ENCODE measurements at places on chromosomes 5 and 9.

GRCh38 chr9:113737517-113738271, 138.4 kb upstream of the ZNF618 start:
- DNase-seq = peak; percentile 82

DNA sequence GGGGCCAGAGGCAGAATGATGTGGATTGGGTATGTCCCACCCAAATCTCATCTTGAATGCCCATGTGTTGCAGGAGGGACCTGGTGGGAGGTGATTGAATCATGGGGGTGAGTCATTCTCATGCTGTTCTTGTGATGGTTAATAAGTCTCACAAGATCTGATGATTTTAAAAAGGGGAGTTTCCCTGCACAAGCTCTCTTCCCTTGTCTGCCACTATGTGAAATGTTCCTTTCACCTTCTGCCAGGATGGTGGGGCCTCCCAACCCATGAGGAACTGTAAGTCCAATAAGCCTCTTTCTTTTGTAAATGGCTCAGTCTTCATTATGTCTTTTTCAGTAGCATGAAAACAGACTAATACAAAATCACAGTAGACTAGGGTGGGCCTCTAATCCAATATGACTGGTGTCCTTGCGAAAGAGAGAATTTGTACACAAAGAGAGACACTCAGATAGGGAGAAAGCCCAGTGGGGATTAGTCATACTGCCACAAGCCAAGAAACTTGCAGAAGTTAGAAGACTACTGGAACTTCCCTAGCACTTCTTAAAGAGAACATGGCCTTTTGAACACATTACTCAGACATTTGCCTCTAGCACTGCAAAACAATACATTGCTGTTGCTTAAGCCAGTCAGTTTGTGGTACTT, 68.4 kb downstream of the ANXA1 start:
- DNase-seq = peak; percentile 0

GRCh38 chr9:137878146-137878941, 762 bp downstream of the CACNA1B start:
- DNase-seq = peak; percentile 72

GRCh38 chr5:168608821-168609220, 29.7 kb upstream of the PANK3 start:
- no peak for DNase-seq

DNA sequence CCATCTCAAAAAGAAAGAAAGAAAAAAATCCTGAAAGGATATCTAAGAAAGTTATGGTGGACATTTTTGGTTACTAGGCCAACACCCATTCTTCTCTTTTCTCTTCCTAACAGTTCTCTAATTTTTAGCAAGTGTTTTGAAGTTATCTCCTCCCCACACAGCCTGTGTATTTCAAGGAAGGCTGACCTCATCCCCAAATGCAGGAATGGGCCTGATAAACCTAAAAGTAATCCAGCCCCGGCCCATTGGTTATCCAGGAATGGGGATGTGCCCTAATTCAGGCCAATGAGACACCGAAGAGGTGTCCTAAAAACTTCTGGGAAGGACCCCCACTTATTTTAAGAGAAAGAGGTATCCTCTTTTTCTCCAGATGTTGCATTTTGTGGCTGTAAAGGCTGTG, 46.6 kb downstream of the F2R start:
- DNase-seq = no peak

- DNase-seq = no peak
These were observed 120.3 kb downstream of the SIL1 start for GRCh38 chr5:139077899-139078298.

GRCh38 chr5:167831754-167832504, 459.5 kb upstream of the WWC1 start:
- no peak for DNase-seq

DNA sequence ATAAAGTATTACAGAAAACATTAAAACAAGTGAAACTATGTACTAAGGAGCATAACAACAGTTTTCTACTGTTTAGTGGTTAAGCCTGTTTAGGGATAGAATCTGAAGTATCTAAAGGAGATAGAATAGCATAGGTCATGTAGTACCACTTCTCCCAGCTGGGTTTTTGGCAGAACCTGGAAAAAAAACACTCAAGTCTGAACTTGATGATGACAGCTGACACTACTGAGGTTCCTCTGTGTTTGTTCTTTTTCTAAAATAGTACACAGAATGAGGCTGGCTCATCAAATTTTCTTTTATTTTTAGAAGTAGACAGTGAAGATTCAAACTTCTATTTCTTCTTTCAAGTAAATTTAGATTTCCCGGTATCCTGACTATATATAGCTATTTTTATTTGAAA, 203.8 kb upstream of the ACO1 start:
- DNase-seq = no peak

DNA sequence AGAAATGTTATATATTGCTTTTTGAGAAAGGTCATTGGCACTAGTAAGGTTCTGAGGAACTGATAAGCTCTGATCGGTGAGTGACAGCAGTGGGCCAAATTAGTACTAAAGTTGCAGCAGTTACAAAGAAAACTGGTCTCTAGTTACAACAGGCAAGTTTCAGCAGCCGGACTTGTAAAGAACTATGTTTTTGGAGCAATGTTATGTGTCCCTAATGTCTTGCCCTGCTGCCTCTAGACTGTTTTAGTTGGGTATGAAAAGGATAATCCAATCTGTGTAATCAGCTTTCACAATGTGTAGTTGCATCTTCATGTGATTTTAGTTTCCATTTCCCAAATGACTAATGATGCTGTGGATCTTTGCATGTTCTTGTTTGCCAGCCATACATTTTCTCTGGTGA, 113.5 kb downstream of the CAMK4 start:
- DNase-seq = peak; percentile 46

GRCh38 chr9:95044731-95045508, 272.6 kb downstream of the FANCC start:
- peak; percentile 95 for DNase-seq

DNA sequence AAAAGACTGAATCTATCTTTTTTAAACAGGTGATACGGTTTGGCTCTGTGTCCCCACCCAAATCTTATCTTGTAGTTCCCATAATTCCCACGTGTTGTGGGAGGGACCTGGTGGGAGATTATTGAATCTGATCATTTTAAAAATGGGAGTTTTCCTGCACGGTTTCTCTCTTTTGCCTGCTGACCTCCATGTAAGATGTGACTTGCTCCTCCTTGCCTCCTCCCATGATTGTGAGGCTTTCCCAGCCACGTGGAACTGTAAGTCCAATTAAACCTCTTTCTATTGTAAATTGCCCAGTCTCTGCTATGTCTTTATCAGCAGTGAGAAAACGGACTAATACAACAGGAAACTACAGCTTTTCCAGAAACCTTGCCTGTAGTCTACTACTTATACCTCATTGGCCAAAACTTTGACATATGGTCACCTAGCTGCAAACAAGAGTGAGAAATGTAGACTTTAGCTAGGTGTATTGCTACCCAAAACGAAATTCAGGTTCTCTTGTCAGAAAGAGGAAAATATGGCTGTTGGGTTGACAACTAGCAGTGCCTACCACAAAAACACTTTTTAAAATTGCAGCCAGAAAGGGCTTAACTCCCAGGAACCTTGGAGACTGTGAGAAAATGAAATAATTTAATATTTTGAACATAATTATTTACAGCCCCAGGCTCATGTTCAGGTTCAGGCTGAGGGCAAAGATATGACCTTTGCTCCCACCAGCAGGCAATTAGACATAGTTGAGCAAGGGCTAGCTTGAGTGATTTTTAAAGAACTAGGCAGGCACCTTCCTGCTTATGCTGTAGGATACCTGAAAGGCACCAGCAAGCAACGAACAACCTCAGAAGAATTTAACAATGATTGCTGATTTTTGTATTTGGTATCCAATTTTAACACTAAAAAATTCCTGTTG, 7.4 kb upstream of the AGGF1 start:
- DNase-seq = no peak

- no peak for DNase-seq
These were observed 70.5 kb downstream of the SMIM23 start for GRCh38 chr5:171855798-171856763.

DNA sequence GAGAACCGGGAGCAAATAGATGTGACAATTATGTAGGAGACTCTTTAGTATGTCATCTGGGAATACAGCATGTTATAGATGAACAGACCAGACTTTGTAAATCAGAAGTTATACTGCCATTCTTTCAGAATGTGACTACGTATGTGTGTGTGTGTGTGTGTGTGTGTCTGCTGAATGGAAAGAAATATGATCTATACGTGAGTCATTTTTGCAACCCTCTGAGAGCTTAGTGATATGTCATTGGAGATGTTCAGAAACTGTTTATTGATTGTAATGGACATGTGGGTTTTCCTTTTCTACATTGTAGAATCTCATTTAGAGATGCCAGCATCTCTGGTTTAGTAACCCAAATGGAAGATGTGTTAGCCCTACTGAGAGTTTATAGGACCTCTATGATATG, 731.5 kb downstream of the TLE1 start:
- DNase-seq = no peak

DNA sequence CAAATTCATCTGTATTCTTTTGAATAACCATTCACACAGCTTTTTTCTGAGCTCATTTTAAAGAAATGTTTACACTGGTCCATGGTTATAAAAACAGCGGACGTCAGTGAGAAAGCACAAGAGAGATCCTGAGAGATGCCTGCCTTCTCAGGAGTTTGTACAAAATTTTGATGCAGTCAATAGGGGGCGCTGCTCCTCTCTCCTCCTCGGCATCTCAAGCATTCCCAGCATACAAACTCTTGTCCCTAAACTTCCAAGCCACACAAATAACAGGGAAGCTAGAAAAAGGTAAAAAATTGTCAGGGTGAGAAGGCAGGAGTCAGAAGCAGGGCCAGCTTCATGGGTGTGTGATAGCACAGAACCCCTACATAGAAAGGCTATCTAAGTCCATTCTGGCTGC, 11.2 kb upstream of the CCDC152 start:
- DNase-seq = peak; percentile 30

DNA sequence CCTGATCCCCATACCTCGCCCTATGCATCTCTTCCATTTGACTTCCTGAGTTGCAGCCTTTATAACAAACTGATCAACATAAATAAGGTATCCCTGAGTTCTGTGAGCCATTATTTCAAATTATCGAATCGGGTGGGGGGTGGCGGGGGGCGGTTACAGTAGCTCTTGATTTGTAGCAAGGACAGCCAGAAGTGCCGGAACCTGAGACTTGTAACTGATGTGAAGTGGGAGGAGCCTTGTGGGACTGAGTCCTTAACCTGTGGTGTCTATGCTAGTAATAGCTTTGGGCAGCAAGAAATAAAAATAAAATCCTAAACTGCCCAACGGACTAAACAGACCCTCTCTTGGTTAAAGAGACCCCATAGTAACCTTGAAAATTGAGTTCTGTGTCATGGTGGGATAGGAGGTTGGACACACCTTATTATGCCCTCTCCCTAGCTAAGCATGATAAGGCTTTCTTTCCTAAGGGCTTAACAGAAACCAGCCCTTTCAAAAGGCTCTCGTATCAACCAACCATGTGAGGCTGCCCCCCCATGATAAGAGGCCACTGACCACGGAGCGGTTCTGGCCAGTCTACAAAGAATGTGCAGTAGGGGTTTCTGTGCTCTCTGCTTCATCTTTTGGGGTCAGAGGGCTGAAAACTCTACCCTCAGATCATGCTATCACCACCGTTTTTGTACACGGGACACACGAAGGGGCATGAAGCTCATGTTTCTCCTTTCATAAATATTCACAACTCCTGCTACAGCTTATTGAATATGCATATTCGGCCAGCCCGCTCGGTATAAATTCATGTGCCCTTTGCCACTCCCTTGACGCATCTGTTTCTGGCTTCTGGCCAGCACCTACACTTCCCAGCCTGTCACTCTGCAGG, 39.5 kb upstream of the IQGAP2 start:
- no peak for DNase-seq

- no peak for DNase-seq
These were observed 160.4 kb upstream of the PHYKPL start for GRCh38 chr5:178392931-178393394.

DNA sequence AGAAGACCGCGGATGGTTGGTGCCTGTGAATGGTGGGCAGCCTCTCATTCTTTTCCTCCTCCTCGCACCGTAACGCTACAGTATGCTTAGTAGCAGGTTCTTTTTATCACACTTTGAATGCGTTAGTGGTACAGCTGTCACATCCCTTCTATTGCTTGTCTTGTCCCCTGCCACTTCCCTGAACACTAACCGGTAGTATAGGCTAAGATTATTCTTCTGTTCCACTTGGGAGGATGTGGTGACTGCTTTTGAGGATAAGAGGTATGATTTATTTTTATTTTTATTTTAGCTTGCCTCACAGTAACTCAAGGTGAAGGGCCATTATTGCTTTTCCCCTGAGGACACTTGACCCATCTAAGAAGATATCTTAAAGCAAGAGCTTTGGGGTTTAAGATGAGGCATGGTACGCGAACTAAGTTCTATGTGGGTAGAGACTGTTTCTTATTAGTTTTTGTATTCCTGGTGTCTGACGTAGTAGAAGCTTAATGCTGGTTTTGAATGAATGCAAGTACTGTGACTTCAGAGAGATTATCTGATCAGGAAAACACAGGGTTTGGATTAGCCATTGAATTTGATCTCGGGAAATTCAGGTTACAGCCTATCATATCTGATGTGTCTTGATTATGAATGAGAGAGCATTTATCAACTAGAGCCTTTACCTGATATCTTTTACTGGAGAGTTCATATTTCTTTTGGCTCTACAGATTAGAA, 951 bp downstream of the UNC13B start:
- DNase-seq = peak; percentile 14

DNA sequence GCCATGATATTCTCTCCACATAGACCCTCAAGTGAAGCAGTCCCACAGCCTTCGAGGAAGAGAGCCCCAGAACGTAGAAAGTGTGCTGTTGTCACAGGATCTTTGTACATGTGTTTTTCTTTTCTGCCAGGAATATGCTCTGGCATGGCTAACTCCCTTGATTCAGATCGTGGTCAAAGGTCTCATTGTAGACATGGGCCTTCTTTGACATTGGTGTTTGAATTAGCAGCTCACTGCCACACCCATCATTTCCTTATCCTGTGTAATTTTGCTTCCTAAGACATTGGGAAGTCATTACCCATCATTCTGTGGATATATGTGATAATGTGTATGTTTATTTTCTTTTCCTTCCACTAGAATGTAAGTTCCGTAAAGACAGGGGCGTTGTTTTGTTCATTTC, 25.5 kb downstream of the MTRR start:
- DNase-seq = no peak

GRCh38 chr5:139147483-139148087, 50.6 kb downstream of the SIL1 start:
- DNase-seq = peak; percentile 73

GRCh38 chr5:118069452-118069851, 918.9 kb downstream of the DTWD2 start:
- no peak for DNase-seq

- DNase-seq = no peak
These were observed 37.9 kb upstream of the RASA1 start for GRCh38 chr5:87229780-87230179.

DNA sequence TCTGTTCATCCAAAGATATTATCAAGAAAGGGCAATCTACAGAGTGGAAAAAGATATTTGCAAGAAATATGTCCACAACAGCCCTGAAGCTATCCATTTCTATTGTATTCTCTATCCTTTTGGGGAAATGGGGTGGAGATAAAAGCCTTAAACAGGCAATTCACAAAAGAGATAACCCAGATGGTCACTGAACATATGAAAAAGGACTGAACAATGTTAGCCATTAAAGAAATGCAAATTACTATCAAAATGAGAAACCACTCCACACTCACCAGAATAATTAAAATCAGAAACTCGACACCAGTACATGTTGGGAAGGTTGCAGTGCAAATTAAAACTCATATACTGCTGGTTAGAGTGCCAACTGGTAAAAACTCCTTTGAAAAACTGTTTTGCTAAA, 955.2 kb upstream of the DMAC1 start:
- no peak for DNase-seq

- no peak for DNase-seq
These were observed 139.0 kb downstream of the FOCAD start for GRCh38 chr9:20823051-20823450.

- no peak for DNase-seq
These were observed 9.8 kb downstream of the CLTB start for GRCh38 chr5:176406436-176407052.

Data from DMS53 (cell line).